ENCODE measurements at places on chromosomes 2 and 18. TPM values are rescaled to one million over a fixed set of nuclear protein-coding genes. Genes with fewer than 3 reads are reported as not detected.

COL4A4 gene
- 0.41 TPM for total RNA-seq

ELOA2 gene
- not detected for total RNA-seq

DNA sequence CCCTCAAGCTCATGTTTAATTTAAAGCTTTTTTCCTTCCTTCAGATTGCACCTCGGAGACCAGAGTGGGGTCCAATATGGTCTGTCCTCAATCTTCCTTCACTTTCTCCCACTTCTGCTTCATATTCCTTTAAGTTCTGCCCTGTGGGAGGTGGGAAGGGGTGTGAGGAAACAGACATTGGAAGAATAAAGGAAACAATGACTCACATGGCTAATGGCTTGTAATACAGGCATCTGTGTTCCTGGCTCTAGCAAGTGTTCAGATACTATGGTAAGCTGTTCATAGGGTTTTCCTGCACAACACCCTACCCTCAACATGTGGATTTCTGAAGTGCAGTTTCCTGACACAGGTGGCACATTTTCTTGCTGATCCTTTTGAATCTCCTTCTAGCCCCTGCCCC is 209.5 kb downstream of the PIK3C3 start:
- no peak for DNase-seq

DNA sequence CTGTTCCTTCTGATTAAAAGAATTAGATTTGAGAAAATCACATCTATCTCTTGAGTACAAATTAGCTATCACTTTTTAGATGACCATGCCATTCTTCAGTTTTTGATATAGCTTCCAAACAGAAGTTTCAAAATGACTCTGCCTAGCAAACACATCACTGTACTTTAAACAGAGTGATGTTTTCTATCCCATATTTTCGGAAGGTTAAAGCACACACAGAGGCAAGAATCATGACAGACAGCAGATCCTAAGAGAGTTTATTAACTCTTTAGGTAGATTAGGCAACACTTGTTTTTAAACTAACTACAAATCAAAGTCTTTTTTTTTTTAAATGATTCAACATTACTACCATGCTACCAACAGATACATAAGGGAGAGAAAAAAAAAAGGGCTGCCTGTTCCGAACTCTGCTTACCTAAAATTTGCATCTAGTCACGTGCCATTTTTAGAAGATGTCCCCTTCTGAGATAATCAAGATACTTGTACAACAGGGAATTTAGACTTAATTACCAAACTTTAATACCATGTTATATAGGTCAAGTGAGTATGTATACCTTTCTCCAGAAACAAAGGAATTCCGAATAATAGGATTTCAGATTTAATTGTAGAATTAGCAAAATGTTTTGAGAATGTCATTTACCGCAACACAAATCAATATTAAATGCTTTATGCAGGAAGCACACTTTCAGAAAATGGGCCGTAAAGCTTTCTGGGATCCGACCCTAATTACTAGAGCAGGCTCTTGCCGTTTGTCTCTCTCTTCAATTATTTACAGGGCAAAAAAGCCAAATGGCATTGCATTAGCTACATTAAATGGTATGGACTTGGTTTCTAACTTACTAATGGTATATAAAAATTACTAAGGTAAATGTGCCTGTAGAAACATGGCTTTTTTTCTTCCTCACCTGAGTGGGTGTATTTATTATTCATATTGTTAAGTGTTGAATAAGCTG is 2.6 kb downstream of the RBMS1 start:
- DNase-seq = no peak

GRCh38 chr2:240465765-240466578 is 30.5 kb downstream of the GPC1 start:
- DNase-seq = peak; percentile 3

GRCh38 chr18:79851950-79852349 is 54.2 kb downstream of the KCNG2 start:
- DNase-seq = no peak

DNA sequence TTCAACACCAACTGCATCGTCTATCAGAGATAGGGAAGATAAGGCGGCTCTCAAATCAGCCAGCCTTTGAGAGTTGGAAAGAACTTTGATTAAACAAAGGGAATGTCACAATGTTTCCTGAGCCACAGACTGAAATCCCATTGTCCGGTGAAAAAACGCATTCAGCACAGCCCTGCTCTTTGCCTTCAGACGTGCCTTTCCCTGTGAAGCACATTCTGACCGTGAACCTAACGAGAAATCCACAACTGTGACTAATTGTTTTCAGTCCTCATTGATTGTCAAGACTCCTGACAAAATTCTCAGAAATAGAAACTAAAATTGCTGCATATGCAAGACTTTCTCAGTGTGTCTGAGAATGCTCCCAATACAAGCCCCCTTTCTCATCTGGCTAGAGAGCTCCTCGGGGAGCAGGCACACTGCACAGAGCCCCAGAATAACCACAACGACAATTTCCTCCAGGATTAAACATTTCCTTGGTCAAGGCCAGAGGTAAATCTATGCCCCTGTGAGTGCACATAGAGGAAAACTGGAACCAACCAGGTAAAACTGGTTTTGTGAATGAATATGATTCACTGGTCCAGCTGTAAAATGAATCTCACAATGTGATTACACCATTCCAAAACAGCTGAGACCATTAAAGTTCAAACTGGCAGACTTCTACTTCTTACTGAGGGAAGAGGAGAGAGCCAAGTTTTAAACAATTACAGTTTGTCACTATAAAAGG is 561.9 kb upstream of the ID2 start:
- DNase-seq = no peak

GRCh38 chr2:7621018-7621814 is 704.0 kb downstream of the RNF144A start:
- DNase-seq = no peak

DNA sequence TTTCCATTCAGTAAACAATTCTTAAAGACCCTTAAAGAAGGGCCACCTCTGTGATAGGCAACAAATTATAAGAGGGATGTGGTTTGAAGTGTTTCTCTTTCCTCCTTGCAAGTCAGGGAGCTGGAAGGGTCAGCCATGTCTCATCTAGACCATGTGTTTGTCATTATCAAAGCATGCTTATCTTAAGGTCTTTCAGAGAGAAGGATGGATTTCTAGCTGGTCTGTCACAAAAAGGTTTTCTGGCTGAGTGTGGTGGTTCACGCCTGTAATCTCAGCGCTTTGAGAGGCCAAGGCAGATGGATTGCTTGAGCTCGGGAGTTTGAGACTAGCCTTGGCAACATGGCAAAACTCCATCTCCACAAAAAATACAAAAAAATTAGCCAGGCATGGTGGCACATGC is 59.2 kb upstream of the PEX13 start:
- no peak for DNase-seq

GRCh38 chr18:616380-616995 is 19.7 kb downstream of the CLUL1 start:
- DNase-seq = no peak

GRCh38 chr18:44841221-44841620 is 160.5 kb downstream of the SETBP1 start:
- no peak for DNase-seq

DNA sequence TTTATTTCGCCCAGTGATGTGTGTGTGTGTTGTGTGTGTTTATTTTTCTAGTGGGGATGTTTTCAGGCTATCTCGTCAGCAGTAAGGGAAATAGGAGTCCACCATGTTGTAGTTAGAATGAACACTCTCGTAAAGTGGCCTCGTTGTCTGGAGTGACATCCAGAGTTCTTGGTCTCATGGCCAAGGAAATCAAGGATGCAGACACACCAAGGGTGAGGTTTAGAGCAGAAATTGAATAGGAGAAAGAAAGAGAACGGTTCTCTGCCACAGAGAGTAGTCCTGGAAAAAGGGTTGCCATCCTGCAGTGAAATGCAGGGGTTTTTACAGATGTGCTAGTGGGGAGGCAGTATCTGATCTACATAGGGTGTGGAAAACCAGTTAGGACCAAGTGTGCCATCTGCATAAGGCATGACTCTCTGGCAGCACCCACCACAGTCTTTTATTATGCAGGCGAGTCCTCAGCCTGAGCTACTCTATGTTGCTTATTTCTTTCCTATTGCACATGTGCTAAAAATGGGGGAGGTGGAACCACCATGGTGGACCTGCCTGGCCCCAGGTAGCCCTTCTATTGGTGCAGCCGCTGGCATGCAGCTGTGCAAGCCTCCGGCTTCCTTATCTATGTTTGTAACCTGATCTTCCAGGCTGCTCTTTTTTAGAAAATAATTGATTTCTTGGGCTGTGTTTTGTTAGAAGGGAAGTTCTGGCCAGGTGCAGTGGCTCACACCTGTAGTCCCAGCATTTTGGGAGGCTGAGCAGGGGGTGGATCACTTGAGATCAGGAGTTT is 23.2 kb downstream of the RALB start:
- DNase-seq = no peak

DNA sequence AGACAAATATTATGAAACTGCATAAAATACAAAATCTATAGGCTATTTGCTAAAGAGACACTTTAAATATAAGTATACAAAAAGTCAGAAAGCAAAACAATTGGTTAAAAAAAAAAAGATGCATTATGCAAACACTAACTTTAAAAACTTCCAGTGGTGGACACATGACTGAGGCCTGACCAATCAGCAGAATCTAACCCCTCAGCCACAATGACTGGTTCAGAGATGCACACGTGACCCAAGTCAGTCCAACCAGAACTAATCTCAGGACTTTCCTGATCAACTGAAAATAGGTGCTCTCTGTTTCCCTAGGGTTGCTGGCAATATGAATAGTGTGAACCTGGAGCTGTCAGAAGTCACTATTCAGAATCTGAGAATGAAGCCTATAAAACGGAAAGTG is 22.7 kb downstream of the DNER start:
- no peak for DNase-seq

Measured in frontal cortex (tissue), 4 donors.